ENCODE measurements at places on chromosomes 2 and 18. TPM values are rescaled to one million over a fixed set of nuclear protein-coding genes. Genes with fewer than 3 reads are reported as not detected.

The TRIM43 gene
- not detected for total RNA-seq

The CNDP1 gene
- not detected for total RNA-seq

The MARCHF4 gene
- 1.7 TPM for total RNA-seq

The ACVR1C gene
- total RNA-seq = 3.6 TPM

The RNF25 gene
- 33.5 TPM for total RNA-seq

The SIX2 gene
- 0.15 TPM for total RNA-seq

The MTERF4 gene
- total RNA-seq = 20.2 TPM

The GALR1 gene
- total RNA-seq = not detected

The RAB6C gene
- total RNA-seq = not detected

The DPP10 gene
- 53.0 TPM for total RNA-seq

The FAM228A gene
- not detected for total RNA-seq

The CFC1 gene
- total RNA-seq = not detected

The C2orf92 gene
- 1.6 TPM for total RNA-seq

The G6PC2 gene
- not detected for total RNA-seq

The C2orf76 gene
- 21.8 TPM for total RNA-seq

The ALPP gene
- not detected for total RNA-seq

The C2orf15 gene
- total RNA-seq = 0.27 TPM

The GRB14 gene
- total RNA-seq = 1.5 TPM

The CAVIN2 gene
- total RNA-seq = 121 TPM

The RFTN2 gene
- total RNA-seq = 0.87 TPM

The RAB27B gene
- total RNA-seq = 28.5 TPM
